GM04503 (cell line): ENCODE measurements at places on chromosomes 2 and 18.

DNA sequence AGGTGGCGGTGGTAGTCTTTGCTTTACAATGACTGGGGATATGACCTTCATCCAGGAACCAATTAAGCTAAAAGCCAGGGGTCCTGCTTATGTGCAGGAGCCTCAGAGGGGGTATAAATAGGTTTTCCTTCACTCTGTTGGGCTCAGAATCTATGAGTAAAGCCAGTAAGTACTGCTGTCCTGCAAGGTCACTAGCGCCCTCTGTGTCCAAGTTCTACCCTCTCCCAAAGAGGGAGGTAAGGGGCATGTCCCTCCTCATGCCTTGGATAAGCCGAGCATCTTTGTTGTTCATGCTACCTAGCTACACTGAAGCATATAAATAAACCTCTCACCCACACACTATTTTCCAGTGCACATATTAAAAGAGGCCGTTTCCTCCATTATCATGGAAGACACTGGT lies 79.4 kb downstream of the SPRED2 start:
- DNase-seq = no peak

GRCh38 chr2:165114346-165114939 lies 89.4 kb downstream of the SCN3A start:
- DNase-seq = no peak

DNA sequence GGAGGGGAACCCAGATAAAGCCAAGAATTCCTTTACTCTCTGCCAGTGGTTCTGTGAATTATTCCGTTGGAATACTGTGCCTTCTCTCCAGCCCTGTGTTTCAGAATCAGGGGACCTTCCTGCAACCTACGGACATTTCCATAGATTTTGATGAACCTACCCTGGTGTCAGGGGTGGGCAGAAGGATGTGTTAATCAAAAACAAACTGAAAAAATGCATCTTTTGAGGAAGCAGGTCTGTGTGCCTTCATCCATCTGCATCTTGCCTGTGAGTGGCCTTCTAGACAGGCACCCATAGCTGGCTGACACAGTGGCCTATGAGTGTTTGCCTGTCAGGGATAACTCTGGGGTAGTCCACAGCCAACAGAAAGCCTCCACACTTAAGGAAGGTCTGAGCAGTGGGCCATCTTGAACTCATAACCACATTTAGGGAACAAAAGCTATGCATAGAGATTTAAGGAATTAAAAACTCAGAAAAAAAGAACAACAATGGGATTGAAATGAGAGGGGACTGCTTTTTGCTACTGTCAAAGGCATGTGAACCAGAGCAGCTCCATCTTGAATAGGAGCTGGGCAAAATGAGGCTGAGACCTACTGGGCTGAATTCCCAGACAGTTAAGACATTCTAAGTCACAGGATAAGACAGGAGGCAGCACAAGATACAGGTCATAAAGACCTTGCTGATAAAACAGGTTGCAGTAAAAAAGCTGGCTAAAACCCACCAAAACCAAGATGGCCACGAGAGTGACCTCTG lies 45.9 kb upstream of the ITGA6 start:
- DNase-seq = no peak

DNA sequence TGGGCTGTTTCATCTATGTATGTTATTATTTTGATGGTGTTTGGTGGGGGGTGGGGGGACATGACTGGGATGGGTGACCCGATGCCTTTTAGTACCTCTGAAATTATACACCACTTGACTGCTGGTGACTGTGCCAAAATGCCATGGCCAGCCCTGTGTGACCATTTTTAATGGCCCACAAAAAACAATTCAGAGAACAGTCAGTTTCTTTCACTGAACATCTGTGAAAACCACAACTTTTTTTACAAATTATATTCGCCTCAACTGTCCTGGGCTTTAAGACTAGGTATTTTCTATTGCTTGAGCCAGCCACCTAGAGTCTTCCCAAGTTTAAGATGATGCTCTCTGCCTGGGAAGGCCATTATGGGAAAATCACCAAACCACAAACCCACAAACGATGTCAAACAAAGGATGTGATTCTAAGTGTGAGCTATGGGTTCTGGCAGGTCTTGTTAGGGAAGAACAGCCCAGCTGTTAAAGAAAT lies 33.9 kb downstream of the FN1 start:
- peak; percentile 83 for DNase-seq

GRCh38 chr2:138078153-138078552 lies 113.9 kb downstream of the HNMT start:
- no peak for DNase-seq

DNA sequence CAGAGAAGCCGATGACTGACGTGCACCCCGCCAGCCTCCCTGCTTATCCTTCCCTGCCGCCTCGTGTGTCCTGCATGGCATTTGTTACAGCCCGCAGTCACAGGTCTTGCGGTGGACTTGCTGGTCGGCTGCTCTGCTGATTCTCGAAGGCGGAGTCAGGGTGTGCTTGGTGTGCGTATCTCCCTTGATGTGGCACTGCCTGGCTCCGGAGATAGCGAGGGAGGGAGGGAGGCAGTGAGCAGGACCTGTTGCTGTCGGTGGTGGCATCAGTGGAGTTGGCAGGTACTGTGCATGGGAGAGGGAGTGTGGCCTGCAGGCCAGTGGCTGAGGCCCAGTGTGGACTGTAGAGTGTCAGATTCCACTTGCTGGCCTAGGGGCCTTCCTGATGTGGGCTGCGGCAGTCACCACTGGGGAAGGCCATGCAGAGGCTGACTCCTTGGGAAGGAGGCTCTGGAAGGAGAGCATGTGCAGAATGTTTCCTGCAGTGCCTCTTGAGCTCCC lies 198.9 kb downstream of the AGAP1 start:
- no peak for DNase-seq

- DNase-seq = no peak
Observed at GRCh38 chr18:23438608-23439366, 14.3 kb upstream of the RIOK3 start.

GRCh38 chr2:23695214-23695889 lies 231.6 kb downstream of the ATAD2B start:
- no peak for DNase-seq

DNA sequence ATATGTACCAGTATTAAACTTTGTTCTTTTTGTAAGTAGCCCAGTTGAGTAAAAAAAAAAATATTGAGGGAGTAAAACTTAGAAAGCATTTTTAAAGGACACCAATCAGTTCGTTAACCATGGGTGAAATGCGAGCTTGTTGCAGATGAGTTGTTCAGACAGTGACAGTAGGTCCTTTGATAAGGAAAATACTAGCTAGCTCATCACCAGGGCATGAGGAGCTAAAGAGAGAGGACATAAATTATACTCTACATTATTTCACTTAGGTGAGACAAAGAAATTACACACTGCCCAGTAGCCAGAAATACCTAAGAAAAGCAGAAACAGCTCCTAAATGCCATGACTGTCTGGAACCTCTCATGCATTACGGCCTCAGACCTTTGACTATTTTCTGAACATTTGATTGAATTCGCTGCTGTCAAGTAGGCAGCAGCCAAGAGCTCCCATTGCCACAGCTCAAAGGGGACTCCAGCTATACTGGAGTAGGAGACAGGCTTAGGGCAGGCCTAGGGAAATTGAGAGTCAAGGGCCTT lies 2.6 kb upstream of the HNRNPLL start:
- no peak for DNase-seq

GRCh38 chr2:238106698-238107524 lies 6.8 kb downstream of the ESPNL start:
- DNase-seq = no peak

- DNase-seq = no peak
Observed at GRCh38 chr18:13427354-13427753, 208.8 kb downstream of the LDLRAD4 start.

- DNase-seq = no peak
Observed at GRCh38 chr2:148875387-148876051, 492 bp downstream of the KIF5C start.

GRCh38 chr2:78465707-78466106 lies 559.8 kb upstream of the REG3G start:
- DNase-seq = no peak

GRCh38 chr2:233413559-233414272 lies 59.4 kb downstream of the DGKD start:
- no peak for DNase-seq

GRCh38 chr18:5628512-5629255 lies 84.9 kb upstream of the EPB41L3 start:
- DNase-seq = no peak

GRCh38 chr2:240509667-240510512 lies 47.9 kb downstream of the ANKMY1 start:
- no peak for DNase-seq

DNA sequence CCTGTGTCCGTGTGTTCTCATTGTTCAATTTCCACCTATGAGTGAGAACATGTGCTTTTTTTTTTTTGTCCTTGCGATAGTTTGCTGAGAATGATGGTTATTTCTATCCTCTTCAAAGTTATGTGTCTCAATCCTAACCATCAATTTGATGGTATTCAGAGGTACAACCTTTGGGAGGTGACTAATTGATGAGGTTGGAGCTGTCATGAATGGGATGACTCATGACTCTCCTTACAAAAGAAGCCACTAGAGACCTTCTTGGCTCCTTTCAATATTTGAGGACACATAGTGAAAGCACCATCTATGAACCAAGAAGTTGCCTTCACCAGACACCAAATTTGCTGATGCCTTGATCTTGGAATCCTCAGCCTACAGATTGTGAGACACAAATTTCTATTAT lies 677.1 kb upstream of the DDX18 start:
- DNase-seq = no peak

DNA sequence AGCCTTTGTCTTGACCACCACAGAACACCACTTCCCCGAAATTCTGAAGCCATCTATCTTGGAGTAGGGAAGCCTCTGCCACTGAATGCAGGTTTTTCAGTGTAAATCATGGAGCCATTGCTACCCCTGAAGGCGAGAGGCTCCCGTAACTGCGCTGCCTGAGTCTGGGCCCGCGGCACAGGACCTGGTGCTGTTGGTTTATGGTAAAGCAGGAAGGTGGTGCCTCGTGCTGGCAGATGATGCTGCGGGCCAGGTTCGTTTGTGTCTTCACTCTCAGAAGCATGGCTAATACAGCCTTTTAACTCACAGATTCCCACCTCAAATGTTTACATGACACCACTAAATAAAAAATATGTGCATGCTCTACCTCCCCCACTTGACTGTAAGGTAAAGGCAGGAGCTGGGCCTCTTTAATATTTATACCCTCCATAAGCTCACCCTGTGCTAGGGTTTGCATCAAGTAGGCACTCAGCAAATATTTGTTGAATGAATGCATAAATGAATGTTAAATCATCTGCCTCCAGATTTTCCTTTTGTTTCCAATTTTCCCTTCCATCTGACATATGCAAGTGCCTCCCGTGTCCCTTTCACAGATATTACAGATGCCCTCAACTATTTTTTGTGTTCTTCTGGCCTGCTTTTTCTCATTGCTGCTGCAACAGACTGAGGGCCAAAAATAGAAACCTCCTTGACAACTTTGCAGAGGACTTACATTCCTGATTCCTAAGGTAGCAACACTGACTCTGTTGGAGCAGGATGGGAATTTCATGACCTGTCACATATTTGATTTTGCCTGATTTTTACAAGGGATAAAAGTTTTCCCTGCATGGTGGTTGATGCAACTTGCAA lies 83.5 kb upstream of the CPO start:
- DNase-seq = no peak

DNA sequence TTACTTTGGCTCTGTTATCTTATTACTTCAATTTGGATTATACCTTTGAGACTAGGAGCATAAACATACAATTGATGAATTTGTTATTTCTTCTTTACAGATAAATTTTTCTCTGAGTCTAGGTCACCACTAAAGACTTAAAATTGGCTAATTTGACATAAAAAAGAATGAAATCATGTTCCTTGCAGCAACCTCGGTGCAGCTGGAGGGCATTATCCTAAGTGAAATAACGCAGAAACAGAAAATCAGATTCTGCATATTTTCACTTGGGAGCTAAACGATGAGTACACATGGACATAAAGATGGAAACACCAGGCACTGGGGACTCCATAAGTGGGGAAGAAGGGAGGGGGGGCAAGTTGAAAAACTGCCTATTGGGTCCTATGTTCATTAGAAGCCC lies 172.8 kb upstream of the SESTD1 start:
- no peak for DNase-seq

GRCh38 chr2:129877795-129878775 lies 101.4 kb upstream of the RAB6C start:
- DNase-seq = no peak

GRCh38 chr18:31410716-31411483 lies 34.3 kb downstream of the DSG4 start:
- no peak for DNase-seq

GRCh38 chr2:127177617-127178263 lies 42.4 kb downstream of the CYP27C1 start:
- DNase-seq = no peak

- no peak for DNase-seq
Observed at GRCh38 chr18:58402951-58403702, 225.8 kb downstream of the ALPK2 start.

DNA sequence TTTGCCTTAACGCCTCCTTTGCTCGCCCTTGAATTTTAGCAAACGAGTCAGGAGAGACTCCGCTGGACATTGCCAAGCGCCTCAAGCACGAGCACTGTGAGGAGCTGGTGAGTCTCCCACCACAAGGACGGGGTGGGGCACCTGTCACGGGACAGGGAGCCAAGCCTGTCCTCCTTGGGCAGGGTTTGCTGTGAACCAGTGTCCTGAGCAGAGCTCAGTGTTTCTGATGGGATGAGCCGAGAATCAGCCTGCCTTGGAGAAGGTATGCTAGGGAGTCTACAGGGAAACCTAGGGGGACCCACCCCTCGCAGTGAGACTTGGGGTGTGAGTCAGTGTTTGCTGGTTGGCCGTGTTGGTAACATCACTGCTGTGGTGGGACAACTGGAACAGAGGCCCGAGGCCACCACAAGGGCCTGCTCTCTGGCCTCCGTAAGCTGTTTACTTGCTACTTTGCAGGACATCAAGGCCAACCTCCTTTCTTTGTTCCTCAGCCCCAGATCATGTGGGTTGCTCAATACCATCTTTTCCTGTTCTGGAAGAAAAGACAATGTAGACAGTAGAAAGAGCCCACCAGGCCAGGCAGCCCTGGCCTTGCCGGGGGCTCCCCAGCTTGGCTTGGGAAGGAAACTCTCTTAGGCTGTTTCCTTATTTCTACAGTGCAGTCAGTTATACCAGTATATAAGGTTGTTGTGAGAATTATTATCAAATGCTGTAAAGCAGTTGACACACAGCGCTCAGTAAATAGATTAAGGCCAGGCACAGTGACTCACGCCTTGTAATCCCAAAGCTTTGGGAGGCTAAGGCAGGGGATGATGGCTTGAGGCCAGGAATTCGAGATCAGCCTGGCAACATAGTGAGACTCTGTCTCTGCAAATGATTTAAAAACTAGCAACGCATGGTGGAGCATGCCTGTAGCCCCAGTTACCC lies 42.4 kb downstream of the ITGB1BP1 start:
- DNase-seq = peak; percentile 84

GRCh38 chr2:220071696-220072095 lies 444.3 kb downstream of the SLC4A3 start:
- DNase-seq = no peak
